Stimulated activated CD4-positive, alpha-beta T cell treated with anti-CD3 and anti-CD28 coated beads, Interleukin-15, amount 100 ng/mL, for 24 hours (primary cell): ENCODE measurements at places on chromosomes 5 and 9.

DNA sequence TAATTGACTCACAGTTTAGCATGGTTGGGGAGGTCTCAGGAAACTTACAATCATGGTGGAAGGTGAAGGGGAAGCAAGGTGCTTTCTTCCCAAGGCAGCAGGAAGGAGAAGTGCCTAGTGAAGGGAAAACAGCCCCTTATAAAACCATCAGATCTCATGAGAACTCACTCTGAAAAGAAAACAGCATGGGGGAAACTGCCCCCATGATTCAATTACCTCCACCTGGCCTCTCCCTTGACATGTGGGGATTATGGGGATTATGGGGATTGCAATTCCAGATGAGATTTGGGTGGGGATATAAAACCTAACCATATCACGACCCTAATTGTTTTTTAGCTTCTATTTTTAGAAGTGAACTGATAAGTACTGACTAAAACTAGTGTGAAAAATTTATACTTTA is 1377.5 kb upstream of the DMAC1 start:
- no peak for DNase-seq

GRCh38 chr5:108620516-108620915 is 127.2 kb upstream of the FER start:
- no peak for DNase-seq

DNA sequence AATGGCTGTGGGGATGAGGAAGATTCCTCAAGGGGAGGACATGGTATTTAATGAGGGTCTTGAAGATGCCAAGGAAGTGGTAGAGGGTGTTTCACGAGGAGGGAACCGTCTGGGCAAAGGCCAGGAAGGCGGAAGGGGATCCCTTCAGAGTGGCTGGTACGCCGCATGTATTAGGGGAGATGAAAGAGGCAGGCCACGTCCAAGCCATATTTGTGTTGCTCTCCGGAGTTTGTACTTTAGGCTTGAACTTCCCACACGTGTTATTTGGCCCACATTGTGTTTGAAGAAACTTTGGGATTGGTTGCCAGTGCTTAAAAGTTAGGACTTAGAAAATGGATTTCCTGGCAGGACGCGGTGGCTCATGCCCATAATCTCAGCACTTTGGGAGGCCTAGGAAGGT is 1.2 kb downstream of the FXN start:
- DNase-seq, result no peak

DNA sequence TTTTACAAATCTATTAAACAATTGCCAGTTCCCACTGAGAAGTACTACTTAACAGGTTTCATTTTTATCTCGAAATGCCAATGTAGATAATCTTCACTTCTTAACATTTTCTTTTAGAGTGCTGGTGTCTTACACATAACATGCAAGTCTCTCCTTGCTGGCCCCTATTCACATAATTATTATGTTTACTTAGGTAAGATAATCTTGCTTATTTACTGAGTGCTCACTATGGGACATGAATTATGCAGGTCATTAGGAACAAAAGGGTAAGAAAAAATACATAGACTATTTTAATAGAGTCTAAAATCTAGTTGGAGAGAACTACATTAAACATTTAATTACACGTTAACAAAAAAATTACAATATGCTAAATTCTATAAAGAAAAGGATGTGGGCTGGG is 328.4 kb downstream of the PRR16 start:
- no peak for DNase-seq

- DNase-seq, result no peak
Observed at GRCh38 chr5:68421485-68422220, 206.1 kb downstream of the PIK3R1 start.

DNA sequence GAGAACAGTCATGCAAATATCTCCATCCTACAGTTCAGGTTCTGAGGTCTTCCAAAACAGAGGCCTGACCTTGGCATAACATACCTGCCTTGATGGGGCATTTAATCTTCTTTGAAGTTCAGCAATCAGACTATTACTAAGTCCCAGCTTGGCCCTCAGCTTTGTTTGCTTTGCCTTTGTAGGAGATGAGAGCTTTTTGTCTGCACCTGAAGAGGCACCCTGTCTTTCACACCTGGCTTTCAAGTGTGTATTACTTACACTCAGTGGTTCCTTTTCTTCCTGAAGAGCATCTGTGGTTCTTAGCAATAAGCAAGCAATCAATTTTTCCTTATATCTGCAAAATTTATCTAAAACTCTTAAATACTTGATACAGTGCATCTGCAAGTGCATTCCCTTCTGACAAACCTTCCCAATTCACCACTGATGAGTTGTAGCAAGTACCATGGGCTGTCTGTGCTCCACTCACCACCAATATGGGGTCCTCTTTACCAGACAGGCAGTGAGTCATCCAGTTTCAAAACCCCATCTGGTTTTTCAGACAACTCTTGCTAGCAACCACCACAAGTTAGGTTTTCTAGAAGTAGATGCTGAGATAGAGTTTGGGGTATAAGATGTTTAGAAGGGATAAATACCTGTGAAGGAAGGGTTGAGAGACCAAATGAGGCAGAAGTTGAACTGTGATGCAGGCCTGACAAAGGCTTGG is 100.2 kb downstream of the HINT1 start:
- DNase-seq, result no peak

GRCh38 chr9:35490910-35491465 is 1.1 kb downstream of the RUSC2 start:
- DNase-seq, result no peak

DNA sequence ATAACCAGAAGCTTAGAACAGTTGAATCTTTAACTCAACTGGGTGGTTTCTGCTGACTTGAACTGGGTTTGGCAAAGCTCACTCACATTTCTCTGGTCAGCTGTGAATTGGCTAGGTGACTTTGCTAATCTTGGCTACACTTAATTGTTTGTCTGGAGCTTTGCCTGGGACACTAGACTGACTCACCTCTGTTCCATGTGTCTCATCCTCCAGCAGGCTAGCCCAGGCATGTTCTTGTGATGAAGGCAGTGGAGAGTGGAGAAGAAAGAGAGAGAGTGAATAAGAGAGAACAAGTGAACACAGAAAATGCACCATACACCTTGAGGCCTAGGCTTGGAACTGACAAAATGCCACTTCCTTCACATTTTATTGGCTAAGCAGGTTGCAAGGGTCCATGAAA is 32.6 kb downstream of the SPATA31D1 start:
- no peak for DNase-seq

- DNase-seq, result no peak
Observed at GRCh38 chr9:133484671-133485437, 6.0 kb upstream of the SLC2A6 start.

DNA sequence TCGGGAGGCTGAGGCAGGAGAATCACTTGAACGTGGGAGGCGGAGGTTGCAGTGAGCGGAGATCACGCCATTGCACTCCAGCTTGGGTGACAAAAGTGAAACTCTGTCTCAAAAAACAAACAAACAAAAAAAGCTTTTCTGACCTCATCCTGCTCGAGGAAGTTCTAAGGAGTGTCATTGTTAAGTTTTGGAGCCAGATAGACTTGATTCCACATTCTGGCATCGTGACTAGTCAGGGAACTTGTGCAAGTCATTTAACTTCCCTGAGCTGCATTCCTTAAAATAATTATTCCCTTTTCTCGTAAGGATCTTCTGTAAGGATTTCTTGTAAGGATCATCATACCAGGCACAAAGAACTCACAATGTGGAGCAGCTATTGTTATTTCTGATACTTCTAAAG is 26.2 kb downstream of the SNX24 start:
- DNase-seq, result no peak

GRCh38 chr9:1959371-1959770 is 55.8 kb upstream of the SMARCA2 start:
- no peak for DNase-seq
